ENCODE measurements at places on chromosomes 5 and 9. TPM values are rescaled to one million over a fixed set of nuclear protein-coding genes. Genes with fewer than 3 reads are reported as not detected.

DNA sequence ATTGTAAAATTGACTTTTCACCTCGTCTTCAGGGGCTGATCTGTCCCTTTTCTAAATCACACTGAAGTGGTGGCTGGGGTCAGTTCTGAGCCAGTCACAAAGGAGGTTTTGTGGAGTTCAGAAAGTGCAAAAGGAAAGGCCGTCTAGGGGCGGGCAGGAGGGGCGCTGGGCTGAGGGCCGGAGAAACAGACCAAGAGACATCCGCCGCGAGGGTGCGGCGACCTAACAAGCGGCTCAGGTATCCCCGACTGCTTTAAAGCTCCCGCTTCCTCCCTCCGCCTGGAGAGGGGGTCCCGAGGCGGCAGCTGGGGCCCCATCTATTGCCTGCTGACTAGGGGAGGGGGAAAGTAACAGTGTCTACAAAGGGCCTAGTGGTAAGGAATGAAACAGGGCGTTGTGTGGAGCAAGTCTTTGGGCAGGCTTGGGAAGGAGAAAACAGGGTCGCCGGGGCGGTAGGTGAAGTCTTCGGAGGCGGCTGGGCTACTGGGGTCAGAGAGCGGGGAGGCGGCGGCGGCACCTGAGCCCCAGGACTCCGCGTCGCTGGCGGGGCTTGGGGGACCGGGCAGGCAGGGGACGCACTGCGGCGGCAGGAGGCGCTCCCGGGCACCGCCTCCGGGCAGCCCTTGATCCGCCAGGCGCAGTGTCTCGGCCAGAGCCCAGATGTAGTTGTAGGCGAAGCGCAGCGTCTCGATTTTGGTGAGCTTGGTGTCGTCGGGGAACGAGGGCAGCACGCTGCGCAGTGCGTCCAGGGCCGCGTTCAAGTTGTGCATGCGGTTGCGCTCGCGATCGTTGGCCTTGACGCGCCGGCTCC lies 950 bp downstream of the NEUROG1 start:
- no peak for DNase-seq

- no peak for DNase-seq
Measured at GRCh38 chr5:158179271-158179670, 320.3 kb upstream of the CLINT1 start.

- peak; percentile 96 for DNase-seq
Measured at GRCh38 chr5:172412724-172413286, 41.5 kb downstream of the SH3PXD2B start.

Gene EGFL7
- 27.6 TPM for polyA plus RNA-seq

DNA sequence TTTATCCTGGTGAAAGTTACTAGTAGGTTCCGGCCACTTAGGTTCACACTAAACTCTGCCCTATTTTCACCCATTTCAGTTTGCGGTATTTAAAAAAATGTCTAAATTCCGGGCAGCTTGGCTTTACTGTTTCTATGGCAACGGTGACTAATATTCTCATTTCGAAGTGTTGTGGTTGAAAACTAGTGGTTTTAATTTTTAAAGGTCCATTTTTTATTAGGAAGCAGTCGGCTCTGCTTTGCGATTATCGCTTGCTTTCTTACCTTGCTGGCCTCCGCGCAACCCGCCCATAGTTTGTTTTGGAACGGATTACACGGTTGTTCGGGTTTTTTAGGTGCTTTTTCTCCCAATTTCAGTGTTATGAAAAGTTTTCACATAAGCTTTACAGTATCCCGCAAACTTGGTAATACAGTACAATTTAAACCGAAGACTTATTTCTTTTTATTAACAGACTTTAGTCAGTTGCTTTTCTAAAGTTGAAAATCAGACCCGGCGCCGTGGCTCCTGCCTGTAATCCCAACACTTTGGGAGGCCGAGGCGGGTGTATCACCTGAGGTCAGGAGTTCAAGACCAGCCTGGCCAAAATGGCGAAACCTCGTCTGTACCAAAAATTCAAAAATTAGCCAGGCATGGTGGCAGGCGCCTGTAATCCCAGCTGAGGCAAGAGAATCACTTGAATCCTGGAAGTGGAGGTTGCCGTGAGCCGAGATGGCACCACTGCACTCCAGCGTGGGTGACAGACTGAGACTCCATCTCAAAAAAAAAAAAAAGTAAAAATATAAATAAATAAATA lies 1.6 kb downstream of the KDM4C start:
- no peak for DNase-seq

DNA sequence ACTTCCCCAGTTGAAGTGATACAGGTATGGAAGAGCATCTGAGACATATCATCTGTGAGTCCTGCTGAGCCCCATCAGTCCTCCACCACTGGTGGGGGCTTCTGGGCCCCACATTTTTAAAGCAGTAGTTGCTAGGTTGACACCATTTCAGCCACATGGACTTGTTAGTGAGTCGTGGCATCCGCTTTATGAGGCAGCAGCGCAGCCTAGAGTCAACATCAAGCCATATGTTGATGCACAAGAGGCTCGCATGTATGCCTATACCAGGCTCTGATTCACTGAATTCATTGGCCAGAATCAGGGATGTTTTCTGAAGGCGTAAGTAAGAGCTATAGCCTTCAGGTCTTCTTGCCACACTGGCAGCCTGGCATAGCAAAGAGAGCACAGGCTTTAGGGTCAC lies 26.8 kb downstream of the ZNF346 start:
- DNase-seq, result no peak

- no peak for DNase-seq
Measured at GRCh38 chr5:119597728-119598298, 31.5 kb upstream of the FAM170A start.

Gene MSX2
- polyA plus RNA-seq, result 1.2 TPM

GRCh38 chr9:9970514-9970913 lies 642.3 kb downstream of the PTPRD start:
- DNase-seq, result no peak

Gene SNX24
- 7.3 TPM for polyA plus RNA-seq

Gene TRPM3
- polyA plus RNA-seq, result 0.07 TPM

DNA sequence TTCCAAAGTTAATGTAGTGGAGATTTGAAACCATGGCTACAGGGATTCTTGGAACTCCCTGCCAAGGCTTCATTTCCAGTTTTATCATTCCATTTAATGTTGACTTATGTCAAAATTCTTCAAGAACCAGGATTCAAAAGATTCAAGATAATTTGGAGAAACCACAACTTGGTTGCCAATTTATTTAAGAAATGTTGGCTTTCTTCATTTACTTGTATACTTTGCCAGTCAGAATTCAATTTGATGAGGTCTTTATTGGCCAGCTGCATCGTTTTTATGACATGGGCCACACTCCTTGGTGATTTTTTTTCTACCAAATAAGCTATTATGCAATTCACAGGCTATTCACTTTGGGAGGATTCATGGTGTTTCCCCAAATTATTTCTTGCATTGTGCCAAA lies 53.1 kb upstream of the RASEF start:
- DNase-seq, result no peak

- DNase-seq, result no peak
Measured at GRCh38 chr5:160061770-160062169, 52.8 kb downstream of the TTC1 start.

GRCh38 chr9:121859646-121860045 lies 208.2 kb downstream of the DAB2IP start:
- DNase-seq, result no peak

DNA sequence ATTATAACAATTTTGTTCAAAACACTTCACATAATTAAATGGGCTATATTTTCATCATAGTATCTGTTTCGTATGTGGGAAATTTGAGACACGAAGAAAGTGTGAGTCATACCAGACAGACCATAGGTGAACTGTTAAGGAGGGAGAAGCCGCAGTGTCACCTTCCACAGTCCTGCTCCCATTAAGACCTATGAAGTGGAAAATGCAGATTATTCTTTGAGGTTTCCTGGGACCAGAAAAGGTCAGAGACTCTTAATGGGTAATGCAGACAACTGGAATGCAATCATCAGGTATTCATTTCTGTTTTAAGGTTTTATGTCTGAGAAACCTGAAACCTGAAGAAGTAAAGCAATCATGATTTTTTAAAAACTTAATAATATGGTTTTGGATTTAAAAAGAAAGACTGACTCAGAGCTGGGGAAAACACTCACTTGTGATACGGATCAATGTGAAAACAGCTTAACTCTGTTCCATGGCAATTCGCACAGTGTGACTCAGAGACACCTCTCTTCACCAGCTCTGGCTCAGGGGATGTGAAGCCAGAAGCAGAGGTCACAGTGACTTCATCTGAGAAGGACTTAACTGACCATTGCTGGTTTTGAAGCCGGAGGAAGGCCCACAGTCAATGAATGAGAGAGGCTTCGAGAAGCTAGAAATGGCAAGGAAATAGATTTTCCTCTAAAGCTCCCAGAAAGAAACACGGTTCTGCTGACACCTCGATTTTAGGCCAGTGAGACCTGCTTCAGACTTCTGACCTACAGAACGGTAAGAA lies 17.2 kb upstream of the GCNT1 start:
- no peak for DNase-seq

DNA sequence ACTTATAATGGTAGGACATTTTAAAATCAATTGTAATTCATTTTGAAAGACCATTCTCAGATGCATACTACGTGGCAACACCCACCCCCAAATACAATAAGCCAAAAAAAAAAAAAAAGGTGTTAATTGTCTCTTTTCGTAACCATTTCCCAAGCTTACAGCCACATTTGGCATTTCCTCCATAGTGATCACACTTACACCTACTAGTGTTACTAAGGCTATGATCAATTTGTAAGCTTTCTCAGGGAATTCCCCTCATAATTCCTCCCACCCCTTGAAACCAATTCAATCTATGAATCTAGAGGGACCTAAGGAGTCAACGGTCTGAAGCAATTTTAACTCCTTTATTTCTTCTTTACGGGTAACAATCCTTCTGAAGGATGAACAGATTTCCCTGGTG lies 40.1 kb downstream of the NR2F1 start:
- DNase-seq, result no peak

DNA sequence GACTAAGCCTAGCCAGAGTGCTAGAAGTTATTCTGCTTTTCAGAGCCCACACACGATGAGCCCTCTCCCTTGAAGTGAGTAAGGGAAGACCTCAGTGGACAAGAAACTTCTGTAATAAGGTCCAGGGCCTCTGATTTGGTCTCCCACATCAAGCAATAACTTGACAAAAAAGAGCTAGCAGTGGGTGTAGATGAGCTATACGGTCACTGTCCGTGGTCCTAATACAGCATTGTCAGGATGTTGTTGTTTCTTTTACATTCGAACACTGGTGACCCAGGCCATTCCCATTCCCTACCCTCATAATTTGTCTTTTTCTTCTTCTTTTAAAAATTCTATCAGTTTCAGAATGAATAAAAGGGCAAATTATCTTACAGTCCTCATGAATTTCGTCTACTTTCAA lies 5.2 kb downstream of the PCSK1 start:
- no peak for DNase-seq

DNA sequence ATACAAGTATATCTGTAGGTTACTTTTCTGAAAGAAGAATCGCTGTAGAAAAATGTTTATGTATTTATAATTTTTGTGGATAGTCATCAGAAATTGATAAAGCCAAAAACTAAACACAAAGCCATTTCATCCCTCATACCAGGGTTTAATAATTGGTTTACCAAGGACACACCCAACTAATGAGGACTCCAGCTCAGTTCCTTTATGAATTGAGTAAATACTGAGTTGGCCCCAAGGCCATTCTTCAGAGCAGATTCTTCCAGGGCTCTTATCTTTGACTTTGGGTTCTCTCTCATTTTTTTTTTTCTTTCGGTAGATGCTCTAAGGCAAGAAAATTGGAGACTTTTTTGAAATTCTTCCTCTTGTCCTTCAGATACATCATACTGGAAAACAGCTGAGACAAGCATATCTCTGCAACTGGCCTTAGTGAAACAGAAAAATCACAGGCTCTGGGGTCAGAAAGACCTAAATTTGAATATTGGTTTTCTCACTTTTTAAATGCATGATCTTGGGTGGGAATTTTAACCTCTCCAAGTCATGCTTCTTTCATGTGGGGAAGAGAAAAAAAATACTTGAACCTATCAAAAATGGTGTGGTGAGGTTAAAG lies 401.8 kb downstream of the ARHGEF28 start:
- DNase-seq, result no peak

Gene DND1
- 2.4 TPM for polyA plus RNA-seq

Gene PCDHGC4
- polyA plus RNA-seq, result 0.47 TPM

- no peak for DNase-seq
Measured at GRCh38 chr9:75604661-75605060, 285.8 kb upstream of the PCSK5 start.

Gene IL3
- not detected for polyA plus RNA-seq

Gene SPATA31D4
- not detected for polyA plus RNA-seq

GRCh38 chr9:109907810-109908458 lies 127.9 kb downstream of the PALM2AKAP2 start:
- no peak for DNase-seq

DNA sequence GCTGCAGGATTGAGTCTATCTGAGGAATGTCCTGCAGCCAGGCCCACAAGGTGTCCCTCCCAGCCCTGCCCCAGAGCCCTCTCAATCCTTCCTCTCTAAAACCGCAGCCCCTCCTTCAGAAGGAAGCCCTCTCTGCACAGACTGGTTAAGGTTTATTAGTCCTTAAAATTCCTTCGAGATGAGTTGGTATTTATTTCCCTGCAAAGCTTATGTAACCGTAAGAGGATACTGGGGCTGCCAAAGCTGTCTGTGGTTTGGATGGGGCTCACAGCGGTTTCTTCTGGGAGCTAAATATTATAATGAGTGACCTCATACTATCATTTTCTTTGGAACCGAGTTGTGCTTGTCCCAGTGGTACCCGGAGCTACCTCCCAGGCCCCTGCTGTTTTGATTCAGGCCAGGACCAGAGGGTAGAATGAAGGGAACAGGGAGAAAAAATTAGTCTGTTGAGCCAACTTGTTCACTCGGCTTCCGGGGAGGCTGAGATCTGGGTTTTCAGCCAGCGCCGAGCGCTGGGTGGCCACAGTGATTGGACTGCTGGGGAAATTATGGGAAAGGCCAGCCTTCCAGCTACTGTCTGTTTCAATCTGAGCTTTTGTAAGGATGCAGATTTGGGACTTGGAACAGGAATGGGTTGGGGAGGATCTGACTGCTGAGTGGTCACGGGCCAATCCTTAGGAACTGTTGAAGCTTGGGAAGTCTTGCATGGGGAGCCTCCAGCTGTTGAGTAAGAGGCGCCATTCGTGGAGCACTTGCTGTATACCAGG lies 107.5 kb downstream of the NDFIP1 start:
- peak; percentile 92 for DNase-seq

- no peak for DNase-seq
Measured at GRCh38 chr5:135834639-135835529, at the start of gene SLC25A48. Gene SLC25A48, plus strand, starts transcription at chr5:135834663. Its CDS starts 185 bp downstream, at chr5:135834848.

- DNase-seq, result no peak
Measured at GRCh38 chr5:24823625-24824024, 178.8 kb upstream of the CDH10 start.

Gene SH3TC2
- polyA plus RNA-seq, result not detected

All from sigmoid colon (tissue), 7 donors.